ENCODE measurements at places on chromosomes 6 and 20.

GRCh38 chr6:4133941-4134838, 1.2 kb downstream of the ECI2 start:
- DNase-seq = peak; percentile 36

- DNase-seq = no peak
Measured at GRCh38 chr20:24916412-24916811, 32.7 kb upstream of the CST7 start.

DNA sequence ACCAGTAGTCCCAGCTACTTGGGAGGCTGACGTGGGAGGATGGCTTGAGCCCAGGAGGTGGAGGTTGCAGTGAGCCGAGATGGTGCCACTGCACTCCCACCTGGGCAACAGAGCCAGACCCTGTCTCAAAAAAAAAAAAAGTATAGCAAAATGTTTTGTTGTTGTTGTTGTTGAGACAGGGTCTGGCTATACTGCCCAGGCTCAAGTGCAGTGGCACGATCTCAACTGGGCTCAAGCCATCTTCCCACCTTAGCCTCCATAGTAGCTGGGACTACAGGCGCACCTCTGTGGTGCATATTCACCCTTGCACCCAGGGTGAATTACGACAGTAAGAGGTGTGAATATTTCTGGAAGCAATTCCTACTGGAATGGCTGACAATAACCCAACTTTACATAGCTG, 11.4 kb upstream of the UBR2 start:
- DNase-seq = no peak

DNA sequence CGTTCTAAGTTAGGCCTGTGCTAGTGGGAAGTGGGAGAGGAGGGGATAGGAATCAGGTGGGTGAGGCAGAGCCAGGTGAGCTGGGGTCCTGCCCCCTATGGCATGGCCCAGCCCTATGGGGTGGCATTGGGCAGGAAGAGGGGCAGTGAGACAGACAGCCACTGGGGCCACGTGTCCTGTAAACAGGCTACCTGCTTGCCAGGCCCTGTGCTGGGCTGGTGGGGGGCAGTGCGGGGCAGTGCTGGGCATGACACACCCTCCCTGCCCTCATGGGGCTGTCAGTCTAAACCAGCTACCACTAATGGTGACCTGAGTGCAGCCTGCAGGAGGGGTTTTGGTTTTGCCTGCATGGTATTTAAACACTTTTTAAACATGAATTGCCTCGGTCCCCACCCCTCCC, 10.1 kb upstream of the PMEPA1 start:
- no peak for DNase-seq

DNA sequence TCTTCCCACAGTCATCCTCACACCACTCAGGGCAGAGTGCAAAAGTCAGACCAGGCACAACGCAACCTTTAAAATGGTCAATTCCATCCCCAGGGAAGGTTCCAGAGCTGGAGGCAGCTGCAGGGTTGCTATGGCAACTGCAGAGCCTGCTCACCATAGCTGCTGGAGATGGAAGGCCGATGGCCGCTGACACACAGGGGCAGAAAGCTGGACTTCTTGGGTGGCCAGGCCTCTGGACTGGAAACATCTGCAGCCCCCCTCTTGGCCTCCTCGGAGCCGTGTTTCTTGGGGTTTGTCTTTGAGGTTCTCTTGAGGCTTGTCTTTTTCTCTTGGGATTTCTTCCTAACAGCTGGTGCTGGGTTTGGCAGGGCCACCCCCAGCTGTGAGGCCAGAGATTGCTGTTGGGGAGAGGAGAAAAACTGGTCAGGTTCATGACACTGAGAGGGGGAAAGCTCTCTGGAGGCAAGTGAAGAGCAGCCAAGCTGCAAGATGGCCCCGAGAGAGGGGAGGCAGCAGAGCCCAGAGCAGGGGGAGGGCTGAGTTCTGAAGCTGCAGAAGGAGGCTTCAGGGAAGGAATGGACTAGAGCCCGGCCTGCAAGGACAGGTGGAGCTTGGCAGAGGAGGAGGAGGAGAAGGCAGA, 10.2 kb downstream of the BNIP5 start:
- peak; percentile 10 for DNase-seq

DNA sequence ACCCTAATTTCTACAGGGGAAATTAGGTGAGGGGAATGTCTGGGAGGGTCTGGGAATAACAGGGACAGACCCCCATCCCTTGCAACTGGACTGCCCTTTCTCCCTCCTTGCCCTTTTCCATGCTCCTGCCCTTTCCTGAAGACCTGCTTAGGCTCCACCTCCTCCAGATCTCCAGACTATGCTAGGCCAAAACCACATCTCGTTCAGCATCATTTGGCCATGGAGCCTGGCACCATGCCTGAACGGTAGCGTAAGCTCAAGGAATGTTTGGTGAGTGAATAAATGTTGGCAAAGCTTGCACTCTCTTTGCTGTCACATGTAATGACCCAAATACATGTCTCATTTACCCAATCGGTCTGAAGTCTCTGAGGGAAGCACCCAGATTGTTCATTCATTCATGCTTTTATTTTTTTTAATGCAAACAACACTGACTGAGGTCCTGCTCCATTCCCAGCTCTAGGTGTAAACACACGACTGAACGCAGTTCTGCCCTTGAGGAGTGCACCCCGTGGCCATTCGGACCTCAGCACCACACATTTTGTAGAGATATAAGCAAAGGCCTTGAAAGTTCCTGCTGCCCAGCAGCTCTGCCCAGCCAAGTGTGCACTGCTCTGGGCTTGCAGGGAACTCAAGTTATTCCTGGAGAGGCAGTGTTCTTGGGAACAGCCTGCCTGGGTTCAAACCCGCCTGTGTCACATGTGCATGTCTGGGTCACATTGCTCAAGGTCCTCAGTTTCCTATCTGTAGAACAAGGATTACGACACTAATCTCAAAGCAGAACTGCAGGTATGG, 1.1 kb upstream of the GRM4 start:
- DNase-seq = no peak

- no peak for DNase-seq
Measured at GRCh38 chr6:18185624-18186023, 30.4 kb downstream of the KDM1B start.

DNA sequence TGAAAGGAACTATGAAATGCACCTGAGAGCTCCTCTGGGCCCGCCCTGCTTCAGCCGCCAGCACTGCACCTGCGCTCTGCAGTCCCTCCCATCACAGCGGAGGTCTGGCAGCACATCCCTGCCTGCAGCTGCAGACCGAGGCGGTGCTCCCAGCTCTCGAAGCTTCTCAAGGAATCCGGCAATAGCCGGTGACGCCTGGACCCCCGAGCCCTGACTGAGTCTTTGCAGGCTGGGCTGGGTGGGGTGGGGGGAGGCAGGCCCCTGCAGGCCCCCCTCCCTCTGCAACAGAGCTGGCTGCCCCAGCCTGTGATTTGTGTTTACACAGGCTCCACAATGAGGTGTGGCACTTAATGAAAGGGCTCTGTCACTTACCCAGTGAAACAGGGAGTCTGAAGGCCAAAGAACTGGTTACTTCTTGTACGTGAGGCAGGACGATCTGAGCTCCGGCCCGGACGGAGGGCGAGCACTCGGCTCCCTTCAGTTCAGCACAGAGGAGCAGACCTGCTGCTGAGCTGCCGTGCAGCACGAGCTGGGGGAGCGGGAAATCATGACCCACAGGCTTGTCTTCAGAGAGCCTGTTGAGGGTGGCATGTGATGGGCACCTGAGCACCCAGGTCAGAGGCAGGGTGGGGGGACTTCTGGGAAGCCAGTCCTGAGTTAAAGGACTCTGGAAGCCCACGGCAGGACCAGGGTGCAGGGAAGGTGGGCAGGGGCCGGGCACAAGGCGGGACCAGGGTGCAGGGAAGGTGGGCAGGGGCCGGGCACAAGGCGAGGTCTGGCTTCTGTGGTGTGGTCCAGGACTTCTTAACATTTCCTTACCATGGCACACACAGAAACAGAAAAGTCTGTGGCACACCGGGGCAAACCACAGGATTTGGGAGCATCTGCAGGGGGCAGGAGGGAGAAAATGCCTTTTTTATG, 192.3 kb upstream of the THBS2 start:
- no peak for DNase-seq

DNA sequence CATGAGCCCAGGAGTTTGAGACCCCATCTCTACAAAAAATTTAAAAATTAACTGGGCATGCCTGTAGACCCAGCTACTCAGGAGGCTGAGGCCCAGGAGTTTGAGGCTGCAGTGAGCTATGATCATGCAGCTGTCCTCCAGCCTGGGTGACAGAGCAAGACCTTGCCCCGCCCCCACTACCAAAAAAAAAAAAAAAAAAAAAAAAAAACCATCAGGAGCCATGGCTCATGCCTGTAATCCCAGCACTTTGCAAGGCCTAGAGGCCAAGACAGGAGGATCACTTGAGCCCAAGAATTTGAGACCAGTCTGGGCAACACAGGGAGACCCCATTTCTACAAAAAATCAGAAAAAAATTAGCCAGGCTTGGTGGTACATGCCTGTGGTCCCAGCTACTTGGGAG, 159.1 kb downstream of the SOBP start:
- DNase-seq = no peak

- DNase-seq = peak; percentile 67
Measured at GRCh38 chr20:13865791-13866351, 81.0 kb downstream of the NDUFAF5 start.

DNA sequence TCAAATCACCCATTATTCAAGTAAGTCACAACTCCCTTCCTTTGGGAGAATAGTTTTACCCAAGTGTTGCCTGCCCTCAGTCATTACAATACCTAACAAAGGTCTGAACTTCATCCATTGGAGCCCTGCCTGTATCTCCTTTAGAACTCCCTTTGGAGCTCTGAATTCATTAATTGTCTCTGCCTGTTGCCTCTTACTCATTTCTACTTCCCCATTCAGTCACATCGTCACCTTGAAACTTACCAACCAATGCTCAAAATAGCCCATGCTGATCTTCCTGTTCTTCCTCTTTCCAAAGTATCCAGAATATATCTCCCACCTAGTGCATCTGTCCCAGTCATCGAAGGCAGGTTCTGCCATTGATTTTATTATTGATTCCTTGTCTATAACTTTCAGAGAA, 120.7 kb upstream of the ADGRF1 start:
- no peak for DNase-seq

GRCh38 chr6:119066517-119066916, 11.9 kb downstream of the FAM184A start:
- no peak for DNase-seq

DNA sequence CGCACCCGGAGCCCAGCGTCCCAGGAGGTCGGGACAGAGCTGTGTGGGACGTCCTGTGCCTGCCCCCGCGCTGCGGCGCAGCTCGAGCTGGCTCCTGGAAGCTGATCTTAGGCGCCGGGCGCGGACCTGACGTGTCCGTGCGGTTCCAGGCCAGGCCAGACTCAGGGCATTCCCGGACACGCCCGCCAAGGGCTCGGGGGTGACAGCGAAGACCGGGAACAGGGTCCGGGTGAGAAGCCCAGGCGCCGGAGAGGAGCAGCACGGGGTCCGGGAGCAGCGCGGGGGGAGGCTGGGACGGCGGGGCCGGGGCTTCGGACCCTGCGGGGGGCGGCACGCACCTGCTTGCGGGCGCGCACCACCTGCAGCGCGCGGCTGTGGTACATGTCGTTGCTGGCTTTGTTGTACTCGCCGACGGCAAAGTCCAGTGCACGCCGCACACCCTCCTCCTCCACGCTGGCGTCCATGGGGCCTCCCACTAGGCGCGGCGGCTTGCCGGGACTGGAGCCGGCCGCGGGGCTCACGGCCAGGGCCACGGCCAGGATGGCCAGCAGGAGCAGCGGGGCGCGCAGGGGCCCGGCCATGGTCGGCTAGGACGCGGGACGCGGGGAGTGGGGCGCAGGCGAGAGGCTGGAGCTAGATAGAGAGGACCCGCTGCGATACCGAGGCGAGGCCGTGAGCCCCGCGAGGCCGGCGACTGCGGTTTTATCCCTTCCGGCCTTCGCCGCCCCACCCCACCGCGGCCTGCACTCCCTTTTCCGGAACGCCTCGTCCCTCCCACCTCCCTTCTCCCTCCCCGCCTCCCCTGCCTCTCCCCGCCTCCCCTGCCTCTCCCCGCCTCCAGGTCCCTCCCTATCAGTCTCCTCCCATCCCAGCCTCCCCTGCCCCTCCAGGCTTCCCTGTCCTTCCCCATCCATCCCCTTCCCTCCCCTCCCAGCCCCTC, at the start of gene CST3:
CST3 (minus strand) TSS at position 674 of the 940 bp plus-strand sequence; CDS start at position 581, 93 bp downstream.
- peak; percentile 90 for DNase-seq
